ENCODE measurements at places on chromosomes 3 and 15.
A peak's percentile ranks its signal among the peaks of the same experiment; 100 is the strongest.

- peak; percentile 23 for DNase-seq
Observed at GRCh38 chr15:48336940-48337339, 5.7 kb downstream of the DUT start.

DNA sequence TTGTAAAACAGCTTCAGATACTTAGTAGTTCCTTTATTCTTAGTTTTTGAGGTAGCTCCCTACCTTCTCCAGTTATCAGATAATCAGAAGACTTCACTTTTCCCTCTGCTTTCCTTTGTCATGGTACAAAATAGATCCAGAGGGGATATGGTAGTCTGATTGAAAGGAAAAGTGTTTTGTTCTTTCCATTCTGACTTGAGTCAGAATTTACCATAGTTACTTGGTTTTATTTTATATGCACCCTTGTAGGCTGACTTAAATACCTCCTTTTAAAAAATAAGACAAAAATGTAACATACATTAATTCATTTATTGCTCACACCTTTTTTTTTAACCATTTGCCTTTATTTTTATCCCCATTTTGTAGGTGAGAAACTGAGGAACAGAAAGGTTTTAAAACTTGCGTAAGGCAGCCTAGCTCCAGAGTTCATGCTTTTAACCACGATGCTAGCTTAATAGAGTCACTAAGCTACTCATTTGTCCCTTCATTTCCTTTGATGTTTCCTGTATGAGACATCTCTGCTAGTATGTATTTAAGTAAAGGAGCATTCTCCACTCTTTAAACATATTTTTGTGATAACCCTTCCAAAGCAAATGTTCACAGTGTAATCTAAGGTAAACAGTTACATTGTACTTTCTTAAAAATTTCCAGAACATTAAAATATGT lies 187.5 kb downstream of the KLHL25 start:
- peak; percentile 62 for DNase-seq

- DNase-seq: no peak
Observed at GRCh38 chr15:57686657-57687056, 19.9 kb upstream of the POLR2M start.

DNA sequence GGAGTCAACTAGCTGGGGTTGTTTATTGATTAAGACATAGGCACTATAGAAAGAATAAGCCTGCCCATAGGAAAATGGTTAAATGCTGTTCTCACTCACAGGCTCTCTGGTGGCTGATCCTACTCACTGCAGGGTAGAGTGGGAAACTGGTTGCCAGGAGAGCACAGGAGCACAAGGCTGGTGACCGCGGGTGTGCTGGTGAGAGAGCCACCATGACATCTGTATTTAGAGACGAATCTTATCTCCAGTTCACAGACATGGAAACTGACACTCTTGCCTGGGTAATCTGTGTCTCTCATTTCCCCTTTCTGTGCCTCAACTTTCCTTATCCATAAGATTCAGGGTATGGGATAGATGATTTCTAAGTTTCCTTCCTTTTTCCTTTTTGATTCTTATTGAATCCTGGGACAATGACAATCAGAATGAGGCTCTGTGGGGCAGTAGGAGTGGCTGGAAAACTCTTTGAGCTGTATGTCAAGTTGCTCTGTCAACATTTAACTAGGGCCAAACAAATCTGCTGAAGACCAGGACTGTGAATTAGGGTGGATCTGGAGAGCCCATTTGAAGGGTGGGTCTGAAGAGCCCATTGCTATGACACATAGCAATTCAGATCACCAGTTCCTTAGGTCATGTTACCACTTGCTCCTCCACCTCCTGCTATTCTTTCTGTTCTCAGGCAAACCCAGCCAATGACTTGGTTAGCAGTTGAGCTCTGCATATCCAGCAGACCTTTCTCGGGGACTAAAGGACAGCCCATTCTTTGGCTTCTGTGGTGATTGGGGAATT lies 286.1 kb upstream of the TBL1XR1 start:
- peak; percentile 45 for DNase-seq

GRCh38 chr15:26848498-26848897 lies 18.4 kb upstream of the GABRA5 start:
- DNase-seq: no peak

- DNase-seq: no peak
Observed at GRCh38 chr3:64459711-64460110, 228.1 kb downstream of the ADAMTS9 start.

GRCh38 chr15:60326343-60326742 lies 71.4 kb downstream of the ANXA2 start:
- no peak for DNase-seq

- peak; percentile 85 for DNase-seq
Observed at GRCh38 chr3:48402281-48402732, 27.6 kb downstream of the PLXNB1 start.

DNA sequence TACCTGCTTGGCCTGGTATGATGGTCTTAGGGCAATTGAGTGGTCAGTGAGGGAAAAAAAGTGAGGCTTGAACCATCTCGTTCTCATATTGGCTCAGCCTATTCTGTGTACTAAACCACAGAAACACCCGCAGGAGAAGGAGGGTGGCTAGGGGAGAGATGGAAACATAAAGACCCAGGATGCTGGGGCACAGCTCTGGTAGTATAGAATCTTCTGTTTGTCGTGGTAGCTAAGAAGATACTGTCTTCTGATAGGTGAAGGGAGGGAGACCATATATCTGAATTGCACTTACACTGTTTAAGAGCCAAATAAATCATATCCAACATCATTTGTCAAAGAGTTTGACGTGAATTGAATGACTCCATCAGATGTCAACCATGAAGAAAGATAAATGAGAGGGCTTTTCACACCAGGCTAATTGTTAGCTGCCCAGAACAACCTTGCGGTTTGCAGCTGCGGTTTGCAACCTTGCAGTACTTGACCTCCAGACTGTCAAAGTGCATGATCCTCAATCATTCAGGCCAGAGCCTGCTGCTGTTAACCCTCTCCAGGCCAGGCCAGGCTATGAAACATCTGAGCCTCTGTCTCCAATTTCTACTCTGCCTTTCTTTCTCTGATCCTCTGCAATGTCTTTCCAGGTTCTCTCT lies 40.9 kb upstream of the PIK3R4 start:
- peak; percentile 4 for DNase-seq

Data from M059J (cell line).